Activated naive CD8-positive, alpha-beta T cell treated with anti-CD3 and anti-CD28 coated beads, Interleukin-2, amount 50 U/mL, for 24 hours (primary cell): ENCODE measurements at places on chromosomes 5 and 9.
A peak's percentile ranks its signal among the peaks of the same experiment; 100 is the strongest.

- no peaks in the 10 kb centered on the region for H3K27me3 ChIP-seq
- H3K4me3 ChIP-seq, result no peak overlapping the region
- no peaks in the 10 kb centered on the region for H3K36me3 ChIP-seq
Measured at GRCh38 chr9:105291422-105291859, 47.0 kb downstream of the SLC44A1 start.

GRCh38 chr9:10041726-10042229, 571.0 kb downstream of the PTPRD start:
- DNase-seq, result no peak
- no peaks in the 10 kb centered on the region for H3K36me3 ChIP-seq
- H3K27me3 ChIP-seq, result no peaks in the 10 kb centered on the region
- no peak overlapping the region for H3K27ac ChIP-seq

GRCh38 chr5:35881758-35882157, 25.1 kb downstream of the IL7R start:
- peak overlapping the region; percentile 33 for H3K27ac ChIP-seq
- peaks cover 38% of the 10 kb centered on the region for H3K36me3 ChIP-seq
- no peaks in the 10 kb centered on the region for H3K27me3 ChIP-seq
- H3K4me1 ChIP-seq, result peaks cover 69% of the 10 kb centered on the region
- no peak for DNase-seq
- no peak overlapping the region for H3K4me3 ChIP-seq

DNA sequence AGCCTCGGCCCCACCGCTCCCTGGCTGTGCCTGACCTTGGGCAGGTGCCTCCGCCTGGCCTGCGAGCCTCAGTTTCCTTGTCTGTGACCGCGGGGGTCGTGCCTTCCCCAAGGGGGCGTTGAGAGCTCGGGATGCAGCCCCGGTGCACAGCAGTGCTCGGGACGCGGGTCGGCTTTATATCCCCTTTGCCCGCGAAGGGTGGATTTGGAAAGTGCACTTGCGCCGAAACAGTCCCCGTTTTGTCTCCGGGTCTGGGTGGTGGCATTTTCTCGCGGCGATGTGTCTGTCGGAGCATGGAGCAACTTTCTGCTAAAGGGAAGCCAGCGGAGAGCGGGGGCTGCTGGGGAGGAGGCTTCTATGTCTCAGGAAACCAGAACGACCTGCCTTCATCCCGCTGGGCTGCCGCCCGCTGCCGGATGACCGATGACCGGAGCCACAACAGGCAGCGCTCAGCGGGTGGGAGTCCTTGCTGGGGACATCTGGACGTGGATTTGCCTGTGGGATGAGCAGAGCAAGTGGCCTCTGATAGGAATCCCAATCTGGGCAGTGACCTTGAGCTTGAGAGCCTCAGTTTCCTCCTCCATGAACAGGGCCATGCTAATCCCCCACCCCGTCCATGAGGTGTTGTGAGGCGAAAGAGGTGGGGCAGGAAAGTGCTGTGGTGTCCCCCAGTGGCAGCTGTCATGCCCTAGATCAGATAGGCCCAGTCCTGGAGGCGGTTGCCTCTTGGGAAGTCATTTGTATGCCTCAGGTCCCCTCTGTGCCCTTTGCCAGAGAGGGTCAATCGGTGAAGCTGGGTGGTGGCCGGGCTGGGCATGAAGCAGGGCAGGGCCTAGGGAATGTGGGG, 651 bp downstream of the HRH2 start:
- H3K27me3 ChIP-seq, result no peaks in the 10 kb centered on the region
- H3K36me3 ChIP-seq, result peaks cover 38% of the 10 kb centered on the region
- peaks cover 81% of the 10 kb centered on the region for H3K4me1 ChIP-seq
- peak overlapping the region; percentile 92 for H3K4me3 ChIP-seq
- peak; percentile 47 for DNase-seq

GRCh38 chr5:71633255-71634155, 46.4 kb downstream of the MCCC2 start:
- peaks cover 43% of the 10 kb centered on the region for H3K36me3 ChIP-seq
- H3K4me1 ChIP-seq, result no peaks in the 10 kb centered on the region
- no peak overlapping the region for H3K4me3 ChIP-seq
- DNase-seq, result no peak

GRCh38 chr5:82753374-82753773, 323.8 kb downstream of the TMEM167A start:
- H3K4me3 ChIP-seq, result no peak overlapping the region
- H3K27ac ChIP-seq, result no peak overlapping the region
- no peak for DNase-seq
- peaks cover 15% of the 10 kb centered on the region for H3K4me1 ChIP-seq

DNA sequence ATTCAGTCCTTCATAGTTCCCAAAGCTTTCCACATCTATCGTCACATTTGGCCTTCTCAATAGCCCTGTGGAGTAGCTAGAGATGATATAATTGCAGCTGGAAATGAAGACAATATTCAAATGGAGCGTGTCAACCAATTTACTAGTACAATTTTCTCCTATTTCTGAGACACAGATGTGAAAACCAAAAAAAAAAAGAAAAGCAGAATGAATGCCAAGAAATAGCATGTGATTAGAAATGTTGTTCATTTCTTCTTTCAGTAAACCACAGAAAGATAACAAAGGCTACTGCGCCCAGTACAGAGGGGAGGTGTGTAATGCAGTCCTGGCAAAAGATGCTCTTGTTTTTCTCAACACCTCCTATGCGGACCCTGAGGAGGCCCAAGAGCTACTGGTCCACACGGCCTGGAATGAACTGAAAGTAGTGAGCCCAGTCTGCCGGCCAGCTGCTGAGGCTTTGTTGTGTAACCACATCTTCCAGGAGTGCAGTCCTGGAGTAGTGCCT, 99.0 kb downstream of the MUSK start:
- no peaks in the 10 kb centered on the region for H3K27me3 ChIP-seq
- H3K36me3 ChIP-seq, result no peaks in the 10 kb centered on the region
- no peaks in the 10 kb centered on the region for H3K4me1 ChIP-seq
- no peak overlapping the region for H3K27ac ChIP-seq

- H3K4me3 ChIP-seq, result no peak overlapping the region
- peaks cover 12% of the 10 kb centered on the region for H3K4me1 ChIP-seq
- DNase-seq, result no peak
Measured at GRCh38 chr9:123775289-123776284, 154.3 kb downstream of the DENND1A start.

GRCh38 chr9:101094686-101095085, 66.2 kb downstream of the PLPPR1 start:
- H3K4me1 ChIP-seq, result no peaks in the 10 kb centered on the region
- H3K27ac ChIP-seq, result no peak overlapping the region
- peaks cover 3% of the 10 kb centered on the region for H3K27me3 ChIP-seq
- H3K36me3 ChIP-seq, result no peaks in the 10 kb centered on the region
- DNase-seq, result no peak

DNA sequence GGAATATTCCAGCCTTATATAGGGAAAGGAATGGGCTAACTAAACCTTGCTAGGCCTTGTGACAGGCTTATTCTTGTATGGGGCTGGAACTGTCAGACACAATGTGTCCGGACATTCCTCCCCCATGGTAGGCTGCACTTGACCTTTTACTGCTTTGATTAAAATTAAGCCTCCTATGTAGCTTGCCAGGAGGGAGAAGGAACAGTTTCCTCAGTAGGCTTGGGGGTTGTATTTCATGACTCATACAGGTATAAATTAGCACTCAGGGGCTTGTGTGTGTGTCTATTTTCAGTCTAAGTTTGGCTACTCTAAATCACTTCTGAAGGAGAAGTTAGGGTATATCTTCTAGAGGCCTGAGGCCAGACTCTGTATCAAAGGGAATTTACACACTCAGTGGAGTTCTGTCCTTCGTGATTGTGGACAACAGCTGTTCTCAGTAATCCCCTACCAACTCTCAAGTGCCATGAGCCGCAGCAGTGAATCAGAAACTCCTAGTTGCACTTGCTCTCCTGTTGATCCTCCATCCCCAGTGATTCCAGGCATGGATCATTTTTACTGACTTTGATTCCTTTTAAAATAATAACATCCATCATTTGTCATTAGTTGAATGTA, 16.4 kb downstream of the ADAMTS16 start:
- H3K4me1 ChIP-seq, result no peaks in the 10 kb centered on the region
- DNase-seq, result no peak
- H3K27me3 ChIP-seq, result no peaks in the 10 kb centered on the region
- H3K36me3 ChIP-seq, result no peaks in the 10 kb centered on the region
